ENCODE measurements at places on chromosomes 6 and 20.

DNA sequence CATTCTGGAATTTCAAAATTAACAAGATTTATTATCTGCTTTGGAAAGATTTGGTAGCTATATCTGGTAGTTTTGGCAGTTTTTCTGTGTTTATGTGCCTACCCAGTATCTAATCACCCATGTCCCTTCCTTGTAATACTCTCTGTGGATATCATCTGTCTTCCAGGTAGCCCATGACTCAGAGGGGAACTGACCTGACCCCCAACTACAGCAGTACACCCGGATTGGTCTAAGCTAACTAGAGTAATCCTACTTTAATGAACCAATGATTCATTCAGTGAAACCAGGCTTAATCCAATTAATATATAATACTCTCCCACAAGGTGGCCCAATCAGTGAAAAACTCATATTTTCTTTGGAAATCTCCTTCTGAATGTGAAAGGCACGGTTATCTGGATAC is 295.3 kb upstream of the SULF2 start:
- no peak for DNase-seq

GRCh38 chr6:133761706-133762105 is 127.2 kb upstream of the TCF21 start:
- DNase-seq: no peak

GRCh38 chr6:85126485-85127167 is 323.3 kb upstream of the NT5E start:
- DNase-seq: no peak

DNA sequence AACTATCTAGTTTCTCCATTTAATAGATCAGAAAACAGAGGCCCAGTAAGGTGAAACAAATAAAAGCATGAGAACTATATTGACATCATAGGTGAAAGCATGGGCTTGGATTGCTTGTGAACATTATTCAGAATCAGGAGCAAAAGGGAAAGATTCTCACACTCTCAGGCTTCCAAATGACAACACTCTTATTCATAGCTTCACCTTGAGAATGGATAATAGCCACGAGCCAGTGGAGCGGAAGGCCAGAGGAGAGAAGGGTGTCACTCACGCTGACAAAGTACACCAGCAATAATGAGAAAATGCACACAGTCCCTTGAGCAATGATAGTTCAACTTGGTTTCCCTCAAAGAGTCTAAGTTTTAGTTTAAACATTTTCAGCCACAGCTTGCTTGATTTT is 339.0 kb downstream of the TPBG start:
- DNase-seq: no peak

DNA sequence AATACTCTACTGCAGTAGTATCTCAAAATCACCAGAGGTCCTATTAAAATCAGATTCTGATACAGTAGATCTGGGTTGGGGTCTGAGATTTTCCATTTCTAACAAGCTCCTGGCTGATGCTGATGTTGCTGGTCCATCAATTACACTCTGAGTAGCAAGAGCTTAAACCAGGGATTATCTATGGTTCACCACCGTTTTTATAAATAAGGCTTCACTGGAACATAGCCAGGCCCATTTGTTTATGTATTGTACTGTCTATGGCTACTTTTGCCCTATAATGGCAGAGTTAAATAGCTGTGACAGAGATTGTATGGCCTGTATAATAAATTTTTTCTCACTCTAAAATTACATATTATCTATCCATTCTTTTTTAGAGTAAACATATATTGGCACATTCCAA is 53.0 kb downstream of the NUDT3 start:
- no peak for DNase-seq

- no peak for DNase-seq
Measured at GRCh38 chr20:62804021-62804626, 511 bp upstream of the OGFR start.

DNA sequence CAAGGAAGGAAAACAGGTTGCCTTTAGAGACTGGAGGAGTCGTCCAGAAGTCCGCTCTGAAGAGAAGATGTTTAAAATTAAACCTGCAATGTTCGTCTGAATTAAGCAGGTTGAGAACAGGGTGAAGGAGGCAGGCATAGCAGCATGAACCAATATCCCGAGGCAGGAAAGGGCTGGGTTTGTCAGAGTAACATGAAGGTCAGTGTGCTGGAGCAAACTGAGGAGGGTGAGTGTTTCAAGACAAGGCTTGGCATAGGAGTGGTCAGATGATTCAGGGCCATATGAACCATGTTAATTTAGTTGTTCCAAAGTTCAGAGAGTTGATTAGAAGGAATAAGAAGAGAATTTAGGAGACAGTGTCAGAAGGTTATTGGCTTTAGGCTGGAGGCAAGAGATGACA is 93.3 kb downstream of the UTRN start:
- no peak for DNase-seq

- no peak for DNase-seq
Measured at GRCh38 chr6:55088902-55089301, 85.4 kb upstream of the HCRTR2 start.

- no peak for DNase-seq
Measured at GRCh38 chr6:169190144-169190584, 63.5 kb downstream of the THBS2 start.

GRCh38 chr6:111469543-111469942 is 13.5 kb downstream of the REV3L start:
- no peak for DNase-seq

DNA sequence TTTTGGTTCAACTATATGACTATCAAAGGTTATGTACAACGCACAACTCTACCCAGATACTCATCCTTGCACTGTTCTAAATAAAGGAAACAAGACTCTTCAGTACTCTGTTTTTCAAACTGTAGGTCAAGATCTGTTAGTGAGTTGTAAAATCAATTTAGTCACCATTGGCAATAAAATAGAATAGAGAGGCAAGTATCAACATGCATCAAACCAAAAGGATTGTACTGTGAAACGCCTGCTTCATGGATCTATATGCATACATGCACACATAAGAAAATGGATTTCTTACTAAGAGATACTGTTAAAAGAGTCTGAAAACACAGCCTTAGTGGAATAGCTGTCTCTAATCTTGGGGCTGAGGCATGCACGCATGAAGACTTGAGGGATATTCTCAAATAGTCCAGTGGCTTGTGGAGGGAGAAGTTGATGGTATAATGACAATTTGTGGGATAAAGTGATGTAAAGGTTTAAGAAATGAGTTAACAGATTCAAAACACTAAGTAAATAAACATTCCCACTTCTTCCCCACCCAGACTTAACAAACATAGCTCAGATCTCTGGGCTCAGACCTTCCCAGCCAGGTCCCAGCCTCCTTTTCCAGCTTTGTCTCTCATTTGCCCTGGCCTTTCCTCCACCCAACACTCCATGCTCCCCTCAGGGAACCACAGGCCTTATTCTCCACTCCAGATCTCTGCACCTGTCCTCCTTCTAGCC is 10.7 kb upstream of the LZTS3 start:
- no peak for DNase-seq

DNA sequence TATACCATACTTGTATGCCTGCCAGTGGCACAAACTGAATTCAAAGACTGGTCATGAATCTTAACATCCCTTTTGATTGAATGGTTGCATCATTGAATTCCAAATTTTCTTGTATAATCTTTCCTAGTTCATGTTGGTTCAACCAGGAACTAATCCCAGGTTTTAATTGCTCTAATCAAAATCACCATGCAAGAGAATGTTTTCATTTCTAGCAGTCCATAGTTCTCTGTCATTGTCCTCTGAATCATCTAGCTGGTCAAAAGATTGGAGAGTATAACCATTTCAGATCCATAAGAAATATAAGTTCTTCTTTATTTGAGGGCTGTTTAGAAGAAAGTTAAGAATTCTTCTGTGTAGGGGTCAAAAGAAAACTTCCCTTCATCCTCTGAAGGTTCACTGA is 57.2 kb downstream of the ZNF292 start:
- no peak for DNase-seq

DNA sequence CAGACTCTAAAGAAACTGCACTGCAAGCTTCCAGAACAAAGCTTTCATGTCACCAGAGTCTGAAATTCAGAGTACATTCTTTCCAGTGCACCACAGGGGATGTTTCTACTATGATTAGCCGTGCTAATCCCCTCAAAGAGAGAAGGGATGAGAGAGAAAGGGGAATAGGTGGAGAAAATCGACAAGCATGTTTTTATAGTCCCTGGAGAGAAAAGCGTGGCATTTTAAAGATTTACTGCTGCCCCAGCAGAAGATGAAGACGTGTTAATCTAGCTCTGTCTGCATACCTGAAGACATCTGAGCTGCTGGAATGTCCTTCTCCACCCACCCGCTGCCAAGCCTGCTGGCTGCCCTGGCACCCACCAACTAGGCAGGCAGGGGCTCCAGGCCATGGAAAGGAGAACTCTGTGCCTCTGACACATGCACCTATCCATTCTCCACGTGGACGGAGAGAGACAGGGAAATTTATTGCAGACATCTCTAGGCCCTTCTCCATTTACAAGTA is 4.1 kb downstream of the MYLK4 start:
- no peak for DNase-seq

- DNase-seq: no peak
Measured at GRCh38 chr6:28282926-28283325, 1.6 kb downstream of the PGBD1 start.

DNA sequence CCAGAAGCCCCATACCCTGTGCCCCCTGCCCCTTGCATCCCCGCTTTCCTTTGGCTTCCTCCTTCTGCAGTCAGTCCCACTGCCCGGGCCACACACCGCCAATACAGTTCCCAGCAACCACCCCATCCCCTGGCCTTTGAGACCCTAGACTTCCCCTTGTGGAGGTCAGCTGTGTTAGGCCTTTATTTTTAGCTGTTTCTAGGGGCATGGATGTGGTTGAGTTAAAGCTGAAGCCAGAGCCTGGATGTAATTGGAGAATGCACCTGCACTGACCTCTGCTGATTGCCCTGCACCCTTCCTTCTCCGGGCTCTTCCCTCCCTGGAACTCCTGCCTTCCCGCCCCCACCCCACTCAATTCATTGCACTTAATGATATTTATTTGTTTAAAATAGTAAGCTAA is 33.9 kb downstream of the LYRM2 start:
- DNase-seq: no peak

DNA sequence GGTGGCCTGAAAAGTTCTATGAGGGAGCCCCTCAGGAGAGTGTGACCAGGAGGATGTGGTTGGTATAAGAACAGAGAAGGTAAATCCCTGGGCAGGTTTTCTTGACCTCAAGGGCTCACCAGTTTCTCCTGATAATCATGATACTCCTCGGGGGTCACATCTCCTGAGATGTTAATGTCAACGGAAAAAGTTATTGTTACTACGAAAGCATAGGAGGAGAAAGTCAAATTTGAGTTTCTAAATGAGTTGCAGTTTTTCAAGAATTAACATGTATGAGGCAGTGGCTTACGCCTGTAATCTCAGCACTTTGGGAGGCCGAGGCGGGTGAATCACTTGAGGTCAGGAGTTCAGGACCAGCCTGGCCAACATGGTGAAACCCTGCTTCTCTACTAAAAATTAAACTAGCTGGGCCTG is 23.4 kb downstream of the MGME1 start:
- no peak for DNase-seq

GRCh38 chr20:14337400-14338171 is at the start of gene FLRT3:
Gene FLRT3 (minus strand): TSS chr20:14337612. CDS start chr20:14327506, 10,106 bp downstream.
- DNase-seq: no peak

- no peak for DNase-seq
Measured at GRCh38 chr20:3464166-3464565, 6.7 kb upstream of the ATRN start.

DNA sequence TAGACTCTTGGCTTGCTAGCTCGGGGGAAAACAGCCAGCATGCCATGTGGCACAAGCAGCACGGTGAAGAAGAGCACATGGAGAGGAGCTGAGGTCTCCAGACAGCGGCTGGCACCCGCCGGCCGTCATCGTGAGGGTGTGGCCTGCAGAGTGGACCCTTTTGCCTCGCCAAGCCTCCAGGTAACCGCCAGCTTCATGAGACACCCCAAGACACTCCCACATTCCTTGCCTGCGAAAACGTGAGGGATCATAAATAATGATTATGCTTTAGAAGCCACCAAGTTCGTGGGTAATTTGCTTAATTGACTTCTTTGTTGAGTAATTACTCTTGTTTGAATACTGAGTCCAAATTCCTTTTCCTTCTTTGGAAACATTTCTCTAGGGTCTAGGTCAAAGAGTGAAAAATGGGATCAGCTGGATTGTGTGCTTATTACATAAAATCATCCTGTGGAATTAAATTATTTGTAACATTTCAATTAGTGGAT is 23.2 kb downstream of the FAM50B start:
- DNase-seq: no peak

GRCh38 chr6:137150072-137150471 is 23.4 kb downstream of the IL22RA2 start:
- no peak for DNase-seq

DNA sequence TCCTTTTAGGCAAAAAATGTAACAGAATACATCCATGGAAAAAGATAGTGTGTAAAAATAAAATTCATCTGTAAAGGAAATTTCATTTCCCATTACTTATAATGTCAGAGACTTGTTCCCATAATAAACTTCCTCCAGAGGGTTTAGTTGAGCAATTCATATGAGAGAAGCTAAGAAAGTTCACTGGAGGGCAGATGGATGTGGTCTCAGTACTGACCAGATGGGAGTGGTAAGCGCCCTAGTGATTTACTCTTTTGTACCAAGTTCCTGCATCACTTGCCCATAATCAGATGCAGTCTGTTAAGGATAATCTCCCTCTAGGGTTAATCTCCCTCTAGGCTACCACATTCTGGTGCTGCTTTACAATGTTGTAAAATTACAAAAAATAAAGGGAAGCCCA is 61.7 kb downstream of the ESF1 start:
- DNase-seq: no peak

- no peak for DNase-seq
Measured at GRCh38 chr20:61345656-61346055, 93.6 kb downstream of the CDH4 start.

DNA sequence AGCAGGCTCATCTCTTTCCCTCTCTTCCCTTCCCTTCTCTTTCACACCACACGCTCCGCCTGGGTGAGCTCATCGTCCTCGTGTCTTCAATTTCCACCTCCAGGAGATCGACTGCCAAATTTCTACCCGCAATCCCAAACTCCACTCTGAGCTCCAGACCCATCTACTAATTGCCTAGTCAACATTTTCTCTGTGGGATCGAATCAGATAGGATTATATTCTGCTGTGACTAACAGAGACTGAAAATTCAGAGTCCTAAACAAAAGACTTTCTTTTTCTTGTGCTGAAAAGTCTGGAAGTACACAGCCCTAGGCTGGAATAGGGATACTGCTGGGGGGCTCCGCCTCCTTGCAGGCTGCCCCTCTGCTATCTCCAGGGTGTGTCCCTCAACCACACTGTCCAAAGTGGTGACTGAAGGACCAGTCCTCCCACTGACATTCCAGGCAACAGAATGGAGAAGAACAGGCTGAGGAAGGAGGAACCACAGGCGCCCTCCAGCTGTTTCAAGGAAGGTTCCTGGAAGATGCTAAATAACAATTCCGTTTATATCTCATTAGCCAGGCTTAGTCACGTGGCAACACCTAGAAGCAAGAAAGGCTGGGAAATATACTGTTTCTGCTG is 5.0 kb upstream of the HSPA12B start:
- DNase-seq: no peak

- no peak for DNase-seq
Measured at GRCh38 chr6:74597266-74597665, 608.6 kb downstream of the COL12A1 start.

- DNase-seq: no peak
Measured at GRCh38 chr20:34644345-34644744, 32.5 kb downstream of the PIGU start.
